ENCODE measurements at places on chromosomes 7 and 10.

DNA sequence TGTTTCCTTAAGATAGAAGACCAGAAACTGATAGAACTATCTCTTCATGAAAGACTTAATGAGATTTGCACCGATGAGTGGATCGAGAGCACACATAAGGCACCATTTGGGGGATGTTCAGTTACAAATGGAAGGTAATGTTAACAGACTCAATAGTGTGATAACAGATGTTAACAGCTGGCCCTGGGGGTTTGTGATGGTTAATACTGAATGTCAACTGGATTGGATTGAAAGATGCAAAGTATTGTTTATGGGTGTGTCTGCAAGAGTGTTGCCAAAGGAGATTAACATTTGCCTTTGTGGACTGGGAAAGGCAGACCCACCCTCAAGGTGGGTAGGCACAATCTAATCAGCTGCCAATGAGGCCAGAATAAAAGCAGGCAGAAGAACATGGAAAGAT, 130.5 kb upstream of the DGKB start:
- DNase-seq = no peak

DNA sequence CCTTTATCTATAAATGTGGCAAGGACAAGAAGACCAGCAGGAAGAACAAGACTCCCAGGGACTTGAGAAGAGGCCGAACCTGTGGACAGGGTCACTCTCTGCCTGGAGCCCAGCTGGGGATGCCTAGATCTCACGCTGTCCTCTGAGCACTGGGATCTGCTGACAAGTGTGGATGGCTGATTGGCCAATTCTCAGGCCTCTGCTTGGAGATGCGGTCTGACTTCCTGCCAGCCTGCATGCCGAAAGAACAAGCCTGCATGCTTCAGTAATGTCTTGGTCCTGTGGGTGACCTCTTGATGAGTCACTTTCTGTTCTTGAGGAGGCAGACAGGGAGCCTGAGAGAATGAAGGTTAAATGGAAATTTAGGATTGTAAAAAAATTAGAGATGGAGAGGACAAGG, 84.7 kb downstream of the TMEM178B start:
- no peak for DNase-seq

GRCh38 chr7:69624435-69625230, 26.4 kb downstream of the AUTS2 start:
- no peak for DNase-seq

GRCh38 chr7:99665312-99666012, 14.3 kb downstream of the CYP3A5 start:
- DNase-seq = no peak

DNA sequence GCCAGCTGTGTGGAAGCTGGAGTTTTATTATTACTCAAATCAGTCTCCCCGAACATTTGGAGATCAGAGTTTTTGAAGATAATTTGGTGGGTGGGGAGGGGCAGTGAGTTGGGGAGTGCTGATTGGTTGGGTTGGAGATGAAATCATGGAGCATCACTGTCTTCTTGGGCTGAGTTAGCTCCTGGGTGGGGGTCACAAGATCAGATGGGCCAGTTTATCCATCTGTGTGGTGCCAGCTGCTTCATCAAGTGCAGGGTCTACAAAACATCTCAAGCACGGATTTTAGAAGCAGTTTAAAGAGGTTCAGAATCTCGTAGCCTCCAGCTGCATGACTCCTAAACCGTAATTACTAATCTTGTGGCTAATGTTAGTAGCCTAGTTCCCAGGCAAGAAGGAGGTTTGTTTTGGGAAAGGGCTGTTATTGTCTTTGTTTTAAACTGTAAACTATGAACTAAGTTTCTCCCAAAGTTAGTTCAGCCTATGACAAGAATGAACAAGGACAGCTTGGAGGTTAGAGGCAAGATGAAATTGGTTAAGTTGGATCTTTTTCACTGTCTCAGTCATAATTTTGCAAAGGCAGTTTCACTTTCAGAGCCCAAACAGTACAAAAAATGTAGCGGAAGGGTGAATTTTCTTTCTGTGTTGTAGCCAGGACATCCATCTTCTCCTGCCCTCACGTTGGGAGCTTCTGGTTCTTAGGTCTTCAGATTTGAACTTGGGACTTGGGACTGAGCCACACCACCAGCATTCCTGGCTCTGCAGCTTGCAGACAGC, 43.1 kb downstream of the KLF6 start:
- DNase-seq = no peak

DNA sequence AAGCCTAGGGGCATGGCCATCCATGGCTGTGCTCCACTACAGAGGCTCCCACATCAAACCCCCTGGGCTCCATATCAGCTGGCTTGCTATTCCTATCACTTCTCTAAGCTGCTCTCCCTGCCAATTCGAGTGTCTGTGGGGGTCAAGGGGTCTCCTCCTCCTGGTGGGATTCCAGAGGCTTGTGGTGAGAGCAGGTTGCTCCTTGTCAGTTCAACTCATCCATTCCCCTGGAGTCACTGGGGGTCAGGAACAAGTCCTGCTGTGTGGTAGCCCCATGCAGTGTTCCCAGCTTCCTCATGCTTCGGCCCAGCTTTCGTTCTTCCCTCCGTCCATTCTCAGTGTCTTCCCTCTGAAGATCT, 86.6 kb upstream of the UNC5B start:
- DNase-seq = no peak

GRCh38 chr7:142168746-142169145, 57.2 kb downstream of the MGAM2 start:
- no peak for DNase-seq

- DNase-seq = no peak
These were observed 674 bp downstream of the MRPS24 start for GRCh38 chr7:43868681-43869005.

- DNase-seq = no peak
These were observed 44.6 kb downstream of the PHTF2 start for GRCh38 chr7:77843194-77843593.

DNA sequence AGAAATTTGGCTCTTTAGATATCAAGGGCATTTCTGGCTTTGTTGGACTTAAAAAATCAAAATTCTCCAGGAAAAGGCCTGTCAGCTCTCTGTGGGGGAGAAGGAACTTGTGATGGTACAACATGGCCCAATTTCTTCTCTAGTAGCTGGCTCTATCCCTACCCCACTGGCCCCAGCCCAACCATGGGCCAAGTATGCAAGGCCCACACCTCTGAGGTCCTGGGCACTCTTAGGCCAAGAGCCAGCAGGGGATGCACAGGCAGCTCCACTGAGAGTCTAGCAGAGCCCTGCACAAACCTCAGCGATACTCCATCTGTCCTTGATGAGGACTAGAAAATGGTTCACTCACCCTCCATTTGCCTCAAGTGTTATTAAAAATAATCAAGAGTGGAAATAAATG, 261.2 kb downstream of the C7orf25 start:
- DNase-seq = no peak

DNA sequence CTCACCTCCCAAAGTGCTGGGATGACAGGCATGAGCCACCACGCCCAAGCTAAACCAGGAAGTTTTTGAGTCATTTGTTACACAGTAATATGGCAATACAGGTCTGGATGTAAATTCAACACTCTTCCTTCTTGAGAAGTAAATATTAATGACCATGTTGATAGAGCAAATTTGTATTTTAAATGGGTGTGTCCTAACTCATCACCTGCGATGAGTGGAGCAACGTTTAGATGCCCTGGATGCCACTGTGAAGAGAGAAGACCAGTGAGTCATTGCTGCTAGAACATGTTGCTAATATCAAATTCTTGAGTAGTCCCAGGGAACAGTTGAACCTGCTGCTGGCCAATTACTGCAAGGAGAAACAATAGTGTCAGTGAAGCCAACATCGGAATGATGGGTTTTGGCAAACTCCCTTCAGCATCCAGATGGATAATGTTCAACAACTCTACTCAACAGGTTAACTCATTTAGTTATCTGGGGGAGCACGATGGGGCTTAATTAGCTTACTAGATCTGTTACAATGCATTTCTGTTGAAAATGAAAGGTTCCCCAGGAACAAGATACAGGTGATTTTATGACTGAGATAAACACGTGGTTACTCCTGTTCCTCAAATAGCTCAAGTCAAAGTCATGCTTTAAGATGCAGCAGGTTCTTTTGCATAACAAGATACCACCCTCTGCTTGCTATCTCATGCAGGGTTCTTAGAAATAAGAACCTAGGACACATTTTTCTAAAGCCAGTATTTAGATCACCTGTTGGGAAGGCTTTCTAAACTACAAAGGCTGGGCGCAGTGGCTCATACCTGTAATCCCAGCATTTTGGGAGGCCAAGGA, 146.8 kb downstream of the CALN1 start:
- DNase-seq = no peak

GRCh38 chr7:74014931-74015330, 13.0 kb upstream of the ELN start:
- no peak for DNase-seq

DNA sequence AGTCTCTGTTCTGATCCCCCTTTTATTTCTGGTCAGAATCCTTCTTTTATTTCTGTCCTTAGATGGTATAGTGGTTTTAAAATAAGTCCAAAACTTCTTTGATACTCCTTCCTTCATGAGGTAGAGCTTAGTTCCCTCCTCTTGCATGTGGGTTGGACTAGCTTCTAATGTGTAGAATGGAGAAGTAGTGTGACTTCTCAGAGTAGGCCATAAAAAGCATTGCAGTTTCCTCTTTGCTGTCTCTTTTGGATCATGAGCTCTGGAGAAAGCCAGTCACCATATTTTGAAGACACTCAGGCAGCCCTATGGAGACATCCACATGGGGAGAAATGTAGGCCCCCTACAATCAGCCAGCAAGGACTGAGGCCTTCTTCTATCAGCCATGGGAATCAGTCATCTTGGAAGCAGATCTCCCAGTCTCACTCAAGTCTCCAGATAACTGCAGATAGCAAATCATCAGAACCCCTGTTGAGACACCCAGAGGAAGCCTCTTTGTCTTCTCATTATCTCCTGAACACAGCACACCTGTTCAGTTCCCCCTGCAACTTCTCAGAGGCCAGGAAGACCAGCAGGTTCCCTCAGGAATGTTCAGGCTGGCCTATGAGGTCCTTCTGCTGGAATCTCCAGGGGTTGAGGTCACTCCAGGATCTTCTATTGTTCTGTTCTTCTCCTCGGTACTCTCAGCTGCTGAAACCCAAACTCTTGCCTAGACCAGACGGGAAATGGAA, 511.9 kb upstream of the ZMIZ1 start:
- DNase-seq = no peak

- no peak for DNase-seq
These were observed 96.5 kb downstream of the PTPRN2 start for GRCh38 chr7:158491094-158491493.

- no peak for DNase-seq
These were observed 902.4 kb downstream of the LRMDA start for GRCh38 chr10:76333796-76334195.

- no peak for DNase-seq
These were observed 36.1 kb downstream of the ST8SIA6 start for GRCh38 chr10:17418249-17418648.

- no peak for DNase-seq
These were observed 78.4 kb downstream of the CUL2 start for GRCh38 chr10:35011771-35012191.

All from activated CD4-positive, CD25-positive, alpha-beta regulatory T cell (primary cell).